ENCODE measurements at places on chromosomes 7 and 10. TPM values are rescaled to one million over a fixed set of nuclear protein-coding genes. Genes with fewer than 3 reads are reported as not detected.

DNA sequence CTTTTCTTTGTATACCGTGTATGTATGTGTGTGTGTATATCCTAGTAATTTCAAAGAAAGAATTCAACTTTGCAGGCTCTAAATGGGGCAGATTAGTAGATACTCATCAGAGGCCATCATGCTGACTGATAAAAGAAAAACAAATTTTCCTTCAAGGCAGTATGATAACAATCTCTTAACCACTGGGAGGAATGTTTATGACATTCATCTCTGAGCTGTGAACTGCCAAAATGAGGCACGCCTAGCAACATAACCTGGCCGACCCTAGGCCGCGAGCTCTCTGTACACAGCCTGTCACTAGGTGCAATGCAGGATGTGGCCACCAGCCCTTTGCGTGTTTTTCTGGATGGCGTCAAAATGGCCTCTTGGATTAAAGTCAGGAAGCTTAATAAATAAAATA is 343.7 kb upstream of the GALNT17 start:
- no peaks in the 10 kb centered on the region for H3K27me3 ChIP-seq
- H3K36me3 ChIP-seq, result peaks cover 6% of the 10 kb centered on the region
- no peak overlapping the region for H3K27ac ChIP-seq
- no peak for DNase-seq
- H3K4me1 ChIP-seq, result no peaks in the 10 kb centered on the region
- no peak overlapping the region for H3K4me3 ChIP-seq

GRCh38 chr10:18406136-18406535 is 245.3 kb downstream of the NSUN6 start:
- H3K36me3 ChIP-seq, result no peaks in the 10 kb centered on the region
- no peak for DNase-seq

PKD1L1 gene
- total RNA-seq, result 0.59 TPM

PILRA gene
- 9.8 TPM for total RNA-seq

TBC1D12 gene
- 9.3 TPM for total RNA-seq
